ENCODE measurements at places on chromosomes 4 and X.
A peak's percentile ranks its signal among the peaks of the same experiment; 100 is the strongest.

GRCh38 chr4:12701384-12701783 is 782.8 kb downstream of the RAB28 start:
- DNase-seq = no peak

DNA sequence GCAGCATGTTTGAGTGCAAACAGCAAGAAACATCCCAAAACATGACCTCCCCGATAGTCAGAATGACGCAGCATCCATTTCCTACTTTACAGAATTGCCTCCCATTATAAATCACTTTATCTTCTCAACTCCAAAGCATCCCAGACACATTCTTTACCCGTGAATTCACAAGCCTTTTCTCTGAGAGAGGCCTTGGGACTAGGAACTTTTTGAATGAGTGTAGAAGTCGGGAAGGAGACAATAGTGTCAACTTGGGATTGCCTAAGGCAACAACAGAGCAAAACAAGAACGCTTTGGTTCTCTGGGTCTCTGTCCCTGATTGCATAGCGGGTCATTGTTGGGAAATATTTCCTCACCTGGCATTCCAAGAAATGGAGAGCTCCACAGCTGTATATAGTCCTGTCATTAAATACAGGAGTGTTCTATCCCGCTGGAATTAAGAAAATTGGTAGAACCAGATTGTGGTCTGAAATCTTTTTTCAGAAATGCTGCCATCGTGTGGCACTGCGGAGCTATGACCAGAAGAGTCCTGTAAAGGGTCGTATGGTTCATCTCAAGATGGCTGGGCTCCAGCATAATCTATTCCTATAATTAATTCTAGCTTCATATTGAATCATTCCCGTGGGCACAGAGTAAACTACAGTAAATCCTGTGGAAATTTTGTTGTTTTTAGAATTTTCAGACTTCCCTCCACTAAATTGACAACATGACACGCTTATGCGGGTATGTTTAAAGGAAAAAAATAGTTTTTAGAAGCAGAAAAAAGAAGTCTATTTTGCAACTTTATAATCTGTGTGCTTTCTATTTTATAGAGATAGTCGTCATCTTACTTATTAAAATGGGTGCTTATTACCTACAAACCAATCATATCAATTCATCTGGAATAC is 2.0 kb upstream of the SPP1 start:
- DNase-seq = peak; percentile 51

GRCh38 chrX:22097012-22097694 is 65.0 kb downstream of the PHEX start:
- DNase-seq = no peak

- no peak for DNase-seq
Observed at GRCh38 chrX:38820751-38821150, 19.5 kb downstream of the MID1IP1 start.

GRCh38 chr4:132218406-132218805 is 930.7 kb upstream of the PCDH10 start:
- DNase-seq = no peak

GRCh38 chr4:99447079-99447478 is 11.9 kb upstream of the ADH7 start:
- no peak for DNase-seq

GRCh38 chr4:52659001-52659721 is at the start of gene USP46:
USP46 (minus strand) TSS chr4:52659301; CDS start chr4:52659150, 151 bp downstream.
- no peak for DNase-seq

DNA sequence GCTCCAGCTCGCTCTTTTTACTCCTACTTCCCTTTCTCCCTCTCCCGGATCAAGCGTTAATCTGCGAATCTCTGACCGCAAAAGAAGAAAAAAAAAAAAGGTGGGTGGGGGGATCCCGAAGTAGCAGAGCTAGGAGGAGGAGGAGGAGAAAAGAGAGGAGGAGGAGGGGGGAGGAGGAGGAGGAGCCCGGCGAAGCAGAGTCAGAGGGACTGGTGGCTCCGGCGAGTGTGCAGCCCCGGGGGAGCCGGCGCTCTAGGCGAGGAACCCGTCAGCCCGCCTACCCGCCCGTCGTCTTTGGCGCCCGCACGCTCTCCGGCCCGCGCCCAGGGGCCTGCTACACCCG is at the start of gene NHSL2:
TSS of gene NHSL2 (plus strand) at position 203 of the 343 bp plus-strand sequence.
- DNase-seq = no peak

DNA sequence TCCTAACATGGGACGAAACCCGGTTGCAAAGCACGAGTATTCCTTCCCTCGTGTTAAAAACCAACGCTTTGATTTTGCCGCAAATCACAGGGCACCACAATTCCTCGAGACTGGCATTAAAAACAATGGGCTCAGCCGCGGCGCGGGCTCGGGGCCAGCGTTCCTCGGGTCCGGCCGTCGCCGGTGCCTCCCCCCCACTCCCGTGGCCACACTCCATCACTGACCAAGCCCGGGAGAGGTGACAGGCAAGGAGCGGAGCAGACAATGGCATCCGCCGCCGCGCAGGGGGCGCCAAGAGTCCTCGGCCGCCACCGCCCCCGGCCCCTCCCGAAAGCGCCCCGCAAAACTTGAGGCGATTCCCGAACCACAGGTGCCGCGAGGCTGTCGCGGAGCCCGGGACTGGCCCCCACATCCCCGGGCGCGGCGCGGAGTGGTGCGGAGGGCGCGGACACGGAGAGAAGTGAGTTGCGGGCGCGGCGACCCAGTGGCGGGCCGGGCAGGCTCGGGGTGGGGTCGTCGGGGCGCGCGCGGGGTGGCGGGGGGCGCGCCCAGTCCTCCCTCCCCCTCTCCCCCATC is 445 bp downstream of the AP1S2 start:
- no peak for DNase-seq

GRCh38 chrX:66110112-66110511 is 53.9 kb upstream of the HEPH start:
- peak; percentile 21 for DNase-seq

DNA sequence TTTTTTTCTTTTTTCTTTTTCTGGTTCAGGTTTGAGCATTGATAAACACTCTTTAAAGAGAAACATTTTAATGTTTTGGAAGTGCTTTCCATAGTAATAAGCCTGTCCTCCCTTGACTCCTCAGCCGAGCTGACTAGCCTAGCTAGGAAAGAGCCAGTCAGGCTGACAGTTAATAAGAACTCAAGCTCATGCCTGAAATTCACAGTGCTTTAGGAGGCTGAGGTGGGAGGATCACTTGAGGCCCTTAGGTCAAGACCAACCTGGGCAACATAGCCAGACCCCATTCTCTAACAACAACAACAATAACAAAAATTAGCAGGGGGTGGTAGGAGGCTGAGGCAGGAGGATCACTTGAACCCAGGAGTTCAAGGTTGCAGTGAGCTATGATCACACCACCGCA is 53.4 kb upstream of the ZCCHC13 start:
- DNase-seq = no peak

GRCh38 chrX:104995546-104995945 is 224.9 kb downstream of the TEX13A start:
- DNase-seq = no peak

GRCh38 chr4:69718396-69719271 is 41.8 kb downstream of the SULT1B1 start:
- no peak for DNase-seq

DNA sequence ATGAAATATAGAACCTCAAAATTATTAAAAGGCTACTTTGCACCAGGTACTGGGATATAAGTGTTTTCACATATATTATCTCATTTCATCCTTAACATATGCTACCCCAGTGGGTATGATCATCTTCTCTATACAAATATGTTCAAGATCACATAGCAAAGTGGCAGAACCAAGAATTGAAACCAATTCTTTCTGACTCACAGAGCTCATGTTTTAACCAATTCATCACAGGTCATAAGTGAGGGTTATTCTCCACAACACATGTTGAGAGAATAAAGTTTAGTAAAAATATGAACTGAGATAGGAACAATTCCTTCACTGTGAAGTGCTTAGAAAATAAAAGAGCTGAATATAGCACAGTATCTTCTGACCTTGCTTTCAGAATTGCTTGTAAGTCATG is 442.9 kb upstream of the RASGEF1B start:
- DNase-seq = no peak

GRCh38 chrX:111811831-111812230 is 64.2 kb upstream of the TRPC5OS start:
- DNase-seq = no peak

GRCh38 chr4:80142394-80143306 is 54.7 kb upstream of the PRDM8 start:
- DNase-seq = no peak

All from SW 1271 (cell line).